IPS DF 19.7 (cell line): ENCODE measurements at places on chromosomes 7 and 10.

DNA sequence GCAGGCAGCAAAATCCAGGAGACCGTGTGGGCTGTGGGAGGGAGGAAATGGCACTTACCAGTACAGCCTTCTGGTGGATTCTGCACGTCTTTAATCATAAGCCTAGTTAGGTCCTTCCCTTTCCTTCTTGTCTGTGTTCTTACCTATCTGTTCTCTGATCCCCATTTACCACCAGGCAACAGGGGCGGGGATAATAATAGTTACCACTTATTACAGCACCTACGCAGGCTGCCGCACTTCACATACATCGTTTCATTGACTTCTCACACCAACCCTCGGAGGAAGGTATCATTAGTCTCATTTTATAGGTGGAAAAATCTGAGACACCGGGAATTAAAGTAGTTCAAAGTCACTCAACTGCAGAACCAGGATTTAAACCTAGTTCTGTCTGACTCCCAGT, 4.5 kb upstream of the EPHA1 start:
- DNase-seq = no peak

DNA sequence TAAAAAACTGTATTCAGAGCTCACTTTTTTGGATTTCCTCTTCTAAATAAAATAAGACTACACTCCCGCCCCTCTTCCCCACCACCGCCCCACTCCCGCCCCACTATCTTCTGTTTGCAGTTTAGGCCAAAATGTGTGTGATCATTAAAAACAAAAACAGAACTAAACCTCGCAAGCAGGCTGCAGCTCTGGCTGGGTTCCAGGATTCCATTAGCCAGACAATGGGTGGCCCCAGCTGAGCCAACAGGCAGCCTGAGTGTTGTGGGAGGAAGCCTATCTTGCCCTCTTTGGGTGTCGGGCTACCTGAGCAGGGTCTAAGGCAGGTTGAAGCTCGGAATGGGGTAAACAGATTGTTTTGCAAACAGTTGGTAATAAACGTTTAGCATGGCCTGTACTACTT, 41.7 kb downstream of the ARL4A start:
- DNase-seq = peak; percentile 61

- no peak for DNase-seq
Observed at GRCh38 chr10:36023939-36024338, 381.8 kb upstream of the FZD8 start.

GRCh38 chr7:130699686-130700085, 13.3 kb upstream of the TSGA13 start:
- no peak for DNase-seq

DNA sequence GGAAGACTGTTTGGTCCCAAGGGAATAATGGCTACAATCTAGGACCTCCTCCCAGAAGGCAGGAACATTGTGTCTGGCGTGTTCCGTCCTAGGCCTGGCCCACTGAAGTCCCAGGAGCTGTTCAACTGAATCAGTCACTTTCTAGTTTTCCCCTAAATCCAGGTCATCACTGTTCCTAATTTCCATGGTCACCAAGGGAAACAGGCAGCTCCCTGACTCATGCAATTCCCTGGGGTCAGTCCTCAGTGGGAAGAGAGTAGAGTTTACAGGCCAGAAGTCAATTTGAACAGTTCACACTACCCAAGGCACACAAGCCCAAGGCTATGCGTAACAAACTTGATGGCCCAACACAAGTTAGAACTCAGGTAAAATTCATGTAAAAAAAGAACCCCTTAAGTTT, 44.0 kb downstream of the CREB3L2 start:
- DNase-seq = no peak

DNA sequence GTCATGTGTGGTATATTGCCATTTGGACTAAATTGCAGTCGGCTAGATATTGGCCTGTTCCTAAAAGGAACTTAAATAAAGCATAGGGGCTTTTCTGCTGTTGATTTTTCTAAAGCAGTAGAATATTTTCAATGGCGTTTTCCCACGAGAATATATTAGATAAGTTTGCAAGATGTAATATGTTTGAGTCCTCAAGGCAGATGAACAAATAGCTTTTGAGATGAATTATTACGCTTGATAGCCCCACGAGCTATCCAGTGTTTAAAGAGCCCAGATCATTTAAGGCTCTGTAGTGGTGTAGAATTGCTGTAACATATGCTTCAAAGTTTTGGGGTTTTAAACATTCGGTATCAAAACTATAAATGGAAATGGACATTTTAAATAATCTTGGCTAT, 2.9 kb downstream of the CELF2 start:
- DNase-seq = no peak

DNA sequence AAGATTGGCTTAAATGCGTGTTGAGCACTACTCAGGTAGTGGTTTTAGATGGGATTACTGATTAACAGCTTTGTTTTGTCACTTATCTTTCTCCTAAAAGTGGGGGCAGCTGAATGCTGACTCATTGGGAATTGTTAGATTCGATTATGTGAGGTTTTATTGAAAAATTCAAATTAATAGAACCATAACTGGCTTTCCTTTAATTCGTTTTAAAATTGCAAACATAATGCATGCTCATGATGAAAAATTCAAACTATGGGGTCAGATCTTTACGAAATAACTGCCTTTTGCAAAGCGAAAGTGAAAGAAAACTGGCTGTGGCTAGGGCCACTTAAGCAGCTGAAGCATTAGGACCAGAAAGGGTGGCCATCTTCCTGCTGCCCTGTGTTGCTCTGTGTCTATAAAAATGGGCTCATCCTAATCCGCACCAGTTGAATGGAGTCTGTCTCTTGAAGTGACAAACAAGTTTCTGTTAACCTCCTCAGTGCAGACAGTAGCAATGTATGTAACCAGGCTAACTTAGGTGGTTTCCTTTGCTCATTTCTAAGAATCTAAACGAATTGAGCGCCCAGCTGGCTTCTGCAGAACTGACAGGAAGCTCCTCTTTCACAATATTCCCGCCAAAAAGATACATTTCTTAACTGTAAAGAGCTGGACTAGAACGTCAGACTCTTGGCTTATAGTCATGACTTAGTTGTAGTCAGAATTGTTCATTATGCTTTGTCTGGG, 27.8 kb downstream of the DENND10 start:
- no peak for DNase-seq

DNA sequence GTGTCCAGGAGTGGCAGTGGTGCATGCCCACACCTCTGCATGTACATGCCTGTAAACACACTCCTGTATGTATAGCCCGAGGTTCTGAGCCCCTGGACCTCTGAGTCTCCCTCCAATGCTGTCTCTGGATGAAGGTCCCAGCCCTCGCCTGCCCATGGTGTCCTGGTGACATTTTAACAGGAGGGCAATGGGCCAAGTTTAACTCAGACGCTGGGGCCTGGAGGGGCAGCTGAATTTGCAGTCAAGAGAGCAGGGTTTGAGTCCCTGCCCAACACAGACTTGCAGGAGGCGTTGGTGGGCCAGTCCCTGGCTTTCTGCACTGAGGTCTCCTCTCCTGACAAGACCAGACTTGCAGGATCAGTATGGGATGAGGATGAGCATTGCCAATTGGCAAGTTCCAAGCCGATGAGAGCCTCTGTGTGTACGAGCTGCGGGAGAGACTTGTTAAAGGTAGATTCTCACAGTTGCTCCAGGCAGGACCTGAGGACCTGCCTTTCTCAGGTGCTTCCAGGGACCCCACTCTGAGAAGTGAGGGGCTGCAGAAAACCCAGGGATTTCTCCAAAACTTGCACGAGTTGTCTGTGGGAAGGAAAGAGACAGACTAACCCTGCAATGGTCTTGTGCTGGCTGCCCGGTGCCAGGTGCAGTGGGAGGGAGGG, 141.9 kb downstream of the ELFN1 start:
- DNase-seq = no peak

DNA sequence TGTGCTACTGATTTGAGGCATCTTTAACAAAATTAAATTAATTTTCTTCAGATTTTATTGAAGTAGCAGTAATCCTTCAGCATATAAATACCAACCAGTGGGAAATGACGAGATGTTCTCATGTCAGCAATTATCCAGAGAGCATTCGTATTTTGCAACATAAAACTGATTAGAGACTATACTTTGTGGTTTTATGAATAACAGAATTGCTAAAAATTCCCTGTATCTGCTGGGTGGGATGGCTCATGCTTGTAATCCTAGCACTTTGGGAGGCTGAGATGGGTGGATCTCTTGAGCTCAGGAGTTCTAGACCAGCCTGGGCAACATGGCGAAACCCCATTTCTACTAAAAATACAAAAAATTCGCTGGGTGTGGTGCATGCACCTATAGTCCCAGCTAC, 56.9 kb downstream of the ATAD1 start:
- DNase-seq = no peak

GRCh38 chr10:106863549-106863948, 301.0 kb downstream of the SORCS1 start:
- no peak for DNase-seq

- no peak for DNase-seq
Observed at GRCh38 chr7:36208426-36208825, 55.4 kb downstream of the EEPD1 start.

GRCh38 chr7:24825931-24826661, 68.8 kb upstream of the GSDME start:
- no peak for DNase-seq

DNA sequence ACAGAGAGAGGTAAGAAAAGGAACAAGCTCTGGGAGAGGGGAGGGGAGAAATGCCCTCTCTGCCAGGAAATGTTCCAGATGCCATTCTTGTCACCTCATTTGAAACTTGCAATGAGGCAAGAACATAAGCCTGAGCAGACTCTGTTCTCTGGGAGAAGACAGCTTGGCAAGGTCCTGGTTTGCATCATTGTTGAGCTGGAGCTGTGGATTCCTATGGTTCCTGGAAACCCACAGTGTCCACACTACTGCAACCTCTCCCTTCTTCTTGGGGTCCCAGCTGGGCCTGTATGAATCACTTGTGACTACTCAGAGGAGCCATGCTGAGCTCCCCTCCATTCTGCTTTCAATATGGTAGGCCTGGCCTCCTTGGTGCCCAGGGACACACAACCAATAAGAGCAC, 60.8 kb upstream of the HECTD2 start:
- no peak for DNase-seq

DNA sequence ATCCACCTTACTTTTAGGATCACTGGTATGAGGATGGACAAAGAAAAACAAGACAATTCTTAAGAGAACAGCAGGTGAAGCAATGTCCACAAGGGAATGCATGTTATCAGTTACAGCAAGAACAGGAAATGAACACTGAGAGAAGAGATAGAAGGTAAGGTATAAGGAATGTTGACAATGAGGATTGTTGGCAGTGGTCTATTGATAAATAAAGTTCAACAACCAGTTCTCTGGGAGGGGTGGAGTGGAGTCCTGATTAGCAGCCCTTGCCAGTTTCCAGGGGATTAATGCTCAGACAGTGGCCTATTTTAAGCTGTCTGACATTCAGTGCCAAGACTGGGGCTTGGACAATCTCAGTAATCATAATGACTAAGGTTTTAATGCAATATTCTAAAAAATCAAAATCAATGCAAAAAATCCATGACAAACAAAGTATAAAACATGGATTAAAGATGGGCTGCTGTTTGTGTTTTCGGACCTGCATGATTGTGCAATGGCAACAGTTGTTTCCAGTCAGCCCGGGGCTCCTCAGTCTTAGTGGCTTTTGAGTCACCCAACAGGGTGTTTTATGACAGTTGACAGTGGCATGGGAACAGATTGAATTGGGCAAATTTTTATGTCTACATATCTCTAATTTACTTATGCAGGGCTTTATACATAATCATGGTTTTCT, 13.8 kb upstream of the AKR1B1 start:
- no peak for DNase-seq

GRCh38 chr7:73623798-73624668, at the start of gene MLXIPL:
MLXIPL (minus strand) TSS chr7:73624522; CDS start chr7:73624492, 30 bp downstream.
- DNase-seq = no peak

DNA sequence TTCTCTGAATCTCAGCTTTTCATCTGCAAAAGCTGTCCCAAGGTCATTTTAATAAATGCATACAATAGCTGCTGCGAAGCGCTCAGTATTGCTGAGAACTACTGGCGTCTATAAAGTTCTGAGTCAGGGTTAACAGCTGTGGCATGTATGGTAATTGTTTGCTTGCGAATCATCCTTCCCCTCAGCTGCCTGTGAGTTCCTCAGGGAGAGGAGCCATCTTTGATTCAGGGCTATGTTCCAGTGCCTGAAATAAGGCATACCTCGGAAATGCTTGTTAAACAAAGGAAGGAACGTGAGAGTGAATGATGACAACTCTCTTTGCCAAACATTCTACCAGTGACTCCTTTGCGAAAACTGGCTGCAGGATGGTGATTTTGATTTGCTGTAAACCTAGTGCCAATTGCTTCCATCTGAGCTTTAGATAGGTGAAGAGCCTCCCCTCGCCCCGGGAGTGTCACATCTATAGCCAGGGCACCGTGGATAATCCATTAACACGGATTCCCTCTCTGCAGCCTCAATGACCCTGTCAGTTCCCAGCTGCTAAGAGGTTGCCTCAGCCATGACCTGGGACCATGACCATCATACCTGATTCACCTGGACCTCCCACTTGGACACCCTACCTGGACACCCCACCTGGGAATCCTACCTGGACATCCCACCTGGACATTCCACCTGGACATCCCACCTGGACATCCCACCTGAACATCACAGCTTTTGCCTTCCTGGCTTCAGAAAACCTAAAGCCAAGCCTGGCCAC, 39.6 kb downstream of the GPRIN2 start:
- no peak for DNase-seq

GRCh38 chr7:128757203-128757602, 18.0 kb downstream of the CALU start:
- DNase-seq = no peak

GRCh38 chr7:968205-969105, 6.9 kb downstream of the COX19 start:
- DNase-seq = no peak

DNA sequence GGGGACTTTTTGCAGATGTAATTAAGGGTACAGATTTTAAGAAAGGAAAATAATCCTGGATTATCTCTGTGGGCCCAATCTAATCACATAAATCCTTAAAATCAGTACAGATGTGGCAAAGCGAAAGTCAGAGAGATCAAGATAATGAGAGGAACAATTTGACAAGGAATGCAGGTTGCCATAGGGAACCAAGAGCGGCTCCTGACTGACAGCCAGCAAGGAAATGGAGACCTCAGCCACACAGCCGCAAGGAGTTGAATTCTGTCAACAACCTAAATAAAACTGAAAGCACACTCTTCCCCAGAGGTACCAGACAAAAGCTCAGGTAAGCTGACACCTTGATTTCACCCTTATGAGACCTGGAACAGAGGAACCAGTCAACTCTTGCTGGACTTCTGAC, 3.4 kb upstream of the PNPLA8 start:
- DNase-seq = no peak

DNA sequence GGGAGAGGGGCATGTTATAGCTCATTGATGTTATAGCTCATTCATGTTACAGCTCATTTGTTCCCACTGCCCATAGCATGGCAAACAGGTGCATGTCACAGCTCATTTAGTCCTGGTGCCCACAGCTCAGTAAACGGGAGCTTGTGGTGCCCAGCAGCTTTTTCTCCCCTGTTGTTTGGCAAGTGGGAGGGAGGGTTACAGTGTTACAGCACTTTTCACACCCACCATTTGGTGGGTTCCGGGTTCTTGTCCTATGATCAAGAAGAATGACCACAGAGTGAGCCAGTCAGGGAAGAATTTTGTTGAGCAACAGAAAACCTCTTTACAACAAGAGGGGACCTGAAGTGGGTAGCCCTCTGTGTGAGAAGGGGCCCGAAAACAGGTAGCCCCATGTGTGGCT, 162.8 kb upstream of the CSTF2T start:
- DNase-seq = no peak
